Chondrocyte (in vitro differentiated cells): ENCODE measurements at places on chromosomes 16 and 17.

DNA sequence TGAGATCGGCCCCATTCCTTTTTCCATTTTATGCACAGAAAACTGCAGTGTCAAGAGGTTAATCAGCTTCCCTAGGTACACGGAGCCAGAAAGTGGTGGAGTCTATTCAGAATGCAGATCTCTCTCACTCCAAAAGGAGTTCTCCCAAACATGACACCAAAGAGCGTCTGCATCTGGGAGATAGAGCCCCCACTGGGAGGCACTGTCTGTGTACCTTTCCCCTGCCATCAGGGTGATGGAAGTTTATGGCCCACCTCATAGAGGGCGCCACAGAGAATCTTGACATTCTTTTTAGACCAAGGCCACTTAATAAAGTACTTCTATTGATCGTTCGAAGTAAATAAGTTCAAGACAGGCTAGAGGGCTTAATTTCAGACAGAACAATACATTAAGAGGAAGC, 493.7 kb upstream of the ERCC4 start:
- DNase-seq, result no peak

DNA sequence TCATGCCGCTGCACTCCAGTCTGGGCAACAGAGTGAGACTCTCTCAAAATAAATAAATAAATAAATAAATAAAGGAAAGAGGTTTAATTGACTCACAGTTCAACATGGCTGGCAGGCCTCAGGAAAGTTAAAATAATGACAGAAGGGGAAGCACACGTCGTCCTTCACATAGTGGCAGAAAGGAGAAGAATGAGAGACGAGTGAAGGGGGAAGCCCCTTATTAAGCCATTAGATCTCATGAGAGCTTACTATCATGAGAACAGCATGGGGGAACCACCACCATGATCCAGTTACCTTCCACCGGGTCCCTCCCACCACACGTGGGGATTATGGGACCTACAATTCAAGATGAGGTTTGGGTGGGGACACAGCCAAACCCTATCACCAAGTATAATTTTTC, 54.5 kb downstream of the PAFAH1B1 start:
- DNase-seq, result no peak

DNA sequence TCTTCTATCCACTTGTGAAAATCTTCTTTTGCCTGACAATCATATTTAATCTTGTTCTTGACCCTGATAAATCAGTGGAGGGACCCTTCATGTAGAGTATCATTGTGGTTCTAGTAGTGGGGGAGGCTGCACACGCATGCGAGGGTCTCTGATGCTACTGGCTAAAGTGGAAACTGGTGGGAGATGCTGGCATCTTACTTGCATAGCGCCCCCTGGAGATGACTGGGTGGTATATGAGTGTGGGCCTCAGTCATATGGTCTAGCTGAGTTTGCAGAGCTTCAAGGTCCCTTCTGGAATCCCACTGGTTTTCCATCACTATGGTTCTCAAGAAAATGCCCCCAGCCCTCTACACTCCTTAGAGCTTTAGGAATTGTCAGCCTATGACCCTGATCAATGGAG, 236.4 kb upstream of the AXIN2 start:
- no peak for DNase-seq

DNA sequence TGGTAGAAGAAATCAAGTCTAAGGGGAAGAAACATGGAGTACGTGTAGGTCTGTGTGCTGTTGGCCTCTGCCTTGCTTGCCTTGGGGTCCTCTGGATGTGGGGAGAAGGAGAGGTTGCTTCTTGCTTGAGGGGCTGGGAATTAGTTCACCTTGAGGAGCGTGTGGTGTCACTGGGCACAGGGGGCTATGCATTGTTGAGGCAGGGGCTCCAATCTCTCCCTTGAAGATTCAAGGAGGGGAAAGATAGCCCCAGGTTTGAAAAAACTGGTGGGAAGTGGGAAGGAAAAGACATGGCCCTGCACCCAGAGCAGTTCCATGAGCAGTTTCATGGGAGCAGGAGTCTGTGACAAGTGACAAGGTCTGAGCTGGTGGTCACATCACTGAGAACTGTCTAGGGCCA, 103.4 kb downstream of the CYLD start:
- DNase-seq, result no peak

DNA sequence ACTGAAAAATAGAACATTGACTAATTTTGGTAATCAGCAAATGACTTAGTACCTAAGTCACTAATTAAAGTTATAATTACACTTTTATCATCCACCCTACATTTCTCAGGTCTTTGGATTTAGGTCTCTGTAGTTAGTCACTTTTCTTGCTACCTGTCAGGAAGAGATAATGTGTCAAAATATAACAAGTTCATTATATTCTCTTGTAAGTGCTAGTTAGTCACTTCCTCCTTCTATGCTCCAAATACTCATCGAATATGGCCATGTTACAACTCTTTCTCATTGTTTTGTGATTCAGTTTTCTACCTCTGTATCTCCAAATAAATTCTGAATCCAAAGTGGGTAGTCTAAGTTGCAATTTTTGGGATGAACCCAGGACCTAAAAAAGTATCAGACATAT, 163.5 kb upstream of the KIF2B start:
- no peak for DNase-seq

DNA sequence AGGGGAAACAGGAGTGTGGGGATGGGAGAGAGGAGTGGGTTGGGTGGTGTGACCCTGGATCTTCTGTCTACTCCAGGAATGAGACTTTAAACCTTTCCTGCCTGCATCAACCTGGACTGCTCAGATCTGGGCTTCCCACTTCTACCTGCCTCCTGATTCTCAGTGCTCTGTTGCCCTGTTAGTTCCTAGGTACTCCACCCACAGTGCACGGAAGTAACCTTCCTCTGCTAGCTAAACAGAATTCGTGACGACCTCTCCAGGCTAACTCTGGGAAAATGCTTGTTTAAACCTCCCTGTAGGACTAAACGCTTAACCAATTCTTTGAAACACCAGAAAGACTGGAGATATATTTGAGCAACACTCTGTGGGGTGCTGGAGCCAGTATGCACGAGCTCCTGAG, 83.4 kb upstream of the CLEC3A start:
- no peak for DNase-seq

- DNase-seq, result no peak
Measured at GRCh38 chr17:8803531-8804420, 4.6 kb upstream of the MFSD6L start.

GRCh38 chr16:27085182-27085581, 18.5 kb downstream of the C16orf82 start:
- no peak for DNase-seq

DNA sequence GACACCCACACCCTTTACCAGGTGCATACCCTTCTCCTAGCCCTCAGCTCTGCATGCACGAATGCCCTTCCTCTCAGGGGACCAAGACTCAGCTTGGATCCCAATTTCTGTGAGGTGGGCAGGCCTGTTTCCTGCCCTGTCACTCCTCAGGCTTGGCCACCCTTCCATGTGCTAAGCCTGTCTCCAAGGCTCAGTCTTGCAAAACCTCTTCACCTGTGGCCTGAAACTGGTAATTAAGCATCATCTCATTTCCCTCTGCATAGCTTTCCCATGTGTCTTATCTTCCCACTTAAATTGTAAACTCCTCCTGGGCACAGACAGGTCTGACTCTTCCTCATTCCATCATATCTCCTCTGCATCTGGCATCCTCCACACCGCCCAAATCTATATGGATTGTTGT, 31.0 kb upstream of the SMPD3 start:
- no peak for DNase-seq
